ENCODE measurements at places on chromosomes 5 and 9.

- no peaks in the 10 kb centered on the region for H3K27me3 ChIP-seq
- DNase-seq = no peak
- no peak overlapping the region for H3K4me3 ChIP-seq
- H3K27ac ChIP-seq = no peak overlapping the region
These were observed 19.8 kb downstream of the CD274 start for GRCh38 chr9:5470122-5470521.

GRCh38 chr5:174418809-174419539 lies 305.4 kb upstream of the MSX2 start:
- no peaks in the 10 kb centered on the region for H3K36me3 ChIP-seq
- peaks cover 4% of the 10 kb centered on the region for H3K27me3 ChIP-seq
- peaks cover 8% of the 10 kb centered on the region for H3K4me1 ChIP-seq
- H3K4me3 ChIP-seq = peak overlapping the region; percentile 24
- DNase-seq = no peak

- peaks cover 19% of the 10 kb centered on the region for H3K4me1 ChIP-seq
- DNase-seq = no peak
- no peak overlapping the region for H3K4me3 ChIP-seq
- H3K27me3 ChIP-seq = no peaks in the 10 kb centered on the region
- H3K27ac ChIP-seq = no peak overlapping the region
These were observed 25.8 kb downstream of the NOTCH1 start for GRCh38 chr9:136520053-136520540.

GRCh38 chr9:38091310-38092199 lies 22.5 kb upstream of the SHB start:
- H3K4me3 ChIP-seq = no peak overlapping the region
- peaks cover 8% of the 10 kb centered on the region for H3K4me1 ChIP-seq
- DNase-seq = no peak
- no peaks in the 10 kb centered on the region for H3K27me3 ChIP-seq

DNA sequence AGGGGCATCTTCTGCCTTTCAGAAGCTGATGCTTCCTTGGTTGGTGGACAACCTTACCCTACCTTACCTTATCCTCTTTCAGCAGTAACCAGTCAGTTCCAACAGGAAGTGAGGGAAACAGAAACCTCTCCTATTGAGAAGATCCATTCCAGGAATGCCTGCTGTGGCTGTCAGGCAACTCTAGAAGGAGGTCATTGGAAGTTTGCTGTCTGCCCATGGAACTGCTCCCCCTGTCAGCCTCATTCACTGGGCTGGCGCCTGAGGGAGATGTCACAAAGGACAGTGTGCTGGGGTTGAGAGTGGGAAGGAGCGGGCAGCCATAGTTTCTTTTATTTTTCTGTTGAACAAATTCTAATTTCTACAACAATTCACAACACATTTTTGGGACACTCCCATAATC lies 54.7 kb downstream of the IRX1 start:
- no peaks in the 10 kb centered on the region for H3K36me3 ChIP-seq
- H3K27ac ChIP-seq = no peak overlapping the region
- H3K4me1 ChIP-seq = no peaks in the 10 kb centered on the region
- no peaks in the 10 kb centered on the region for H3K27me3 ChIP-seq

DNA sequence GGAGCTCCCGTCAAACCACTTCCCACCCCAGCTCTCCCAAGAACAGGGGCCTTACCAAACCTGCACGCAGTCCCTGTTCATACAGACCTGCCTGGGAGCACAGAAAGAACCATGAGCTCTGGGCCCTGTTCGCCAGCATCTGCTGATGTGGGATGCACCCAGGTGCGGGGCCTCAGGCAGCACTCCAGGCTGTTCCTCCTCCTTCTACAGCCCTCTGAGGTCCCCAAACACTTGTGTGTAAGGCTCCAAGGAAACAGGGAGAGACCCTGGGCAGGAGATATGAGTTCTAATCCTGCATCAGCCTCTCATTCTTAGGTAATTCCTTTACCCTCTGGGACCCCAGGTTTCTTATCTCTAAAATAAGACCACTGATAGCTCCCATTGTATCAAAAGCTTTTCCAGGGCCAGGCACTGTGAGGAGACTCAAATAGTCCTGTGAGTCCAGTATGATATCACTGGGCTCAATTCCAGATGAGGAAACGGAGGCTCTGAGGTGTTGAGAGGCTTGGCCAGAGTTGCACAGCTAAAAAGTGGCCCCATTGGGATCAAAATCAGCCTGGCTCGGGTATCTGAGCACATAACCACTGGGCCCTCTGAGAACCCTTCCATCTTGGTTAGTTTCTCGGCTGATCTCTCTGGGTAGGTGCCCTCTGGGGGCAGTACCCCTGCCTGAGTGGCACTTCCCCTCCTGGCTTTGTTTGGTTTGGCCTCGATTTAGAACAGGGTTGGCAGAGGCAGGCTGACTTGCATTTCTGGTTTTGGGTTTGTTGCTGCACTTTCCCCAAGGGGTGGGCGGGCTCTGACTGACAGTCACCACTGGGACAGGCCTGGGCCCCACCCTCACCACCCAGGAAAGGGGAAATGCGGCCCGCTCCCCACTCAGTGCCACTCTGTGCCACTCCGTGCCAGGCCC lies 116.8 kb downstream of the RGS3 start:
- H3K4me3 ChIP-seq = no peak overlapping the region
- H3K27me3 ChIP-seq = no peaks in the 10 kb centered on the region
- H3K36me3 ChIP-seq = no peaks in the 10 kb centered on the region
- DNase-seq = peak; percentile 77

- H3K4me3 ChIP-seq = no peak overlapping the region
- H3K27me3 ChIP-seq = no peaks in the 10 kb centered on the region
- peaks cover 21% of the 10 kb centered on the region for H3K4me1 ChIP-seq
- DNase-seq = no peak
- no peaks in the 10 kb centered on the region for H3K36me3 ChIP-seq
- H3K27ac ChIP-seq = no peak overlapping the region
These were observed 13.6 kb upstream of the SHB start for GRCh38 chr9:38082446-38083287.

DNA sequence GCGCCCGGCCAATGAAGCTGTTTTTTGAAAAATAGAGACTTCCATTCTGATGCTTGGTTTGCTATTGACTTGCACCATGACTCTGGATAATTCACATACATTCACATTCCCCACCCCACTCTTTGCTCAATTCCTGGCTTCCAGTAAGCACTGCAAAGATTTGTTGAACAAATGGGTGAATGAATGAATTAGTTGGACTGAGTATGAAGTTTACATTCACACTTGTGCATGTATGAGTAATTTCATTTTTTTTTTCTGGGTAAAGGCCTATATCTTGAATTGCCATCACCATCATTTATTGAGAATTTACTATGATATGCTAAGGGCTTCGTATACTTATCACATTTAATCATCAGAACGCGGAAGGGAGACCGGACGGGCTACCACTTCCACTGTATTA lies 13.8 kb upstream of the CCDC69 start:
- no peaks in the 10 kb centered on the region for H3K27me3 ChIP-seq
- peaks cover 25% of the 10 kb centered on the region for H3K4me1 ChIP-seq
- DNase-seq = no peak
- peak overlapping the region; percentile 59 for H3K4me3 ChIP-seq
- no peaks in the 10 kb centered on the region for H3K36me3 ChIP-seq

GRCh38 chr9:99162759-99163364 lies 57.9 kb downstream of the TGFBR1 start:
- H3K4me3 ChIP-seq = no peak overlapping the region
- no peaks in the 10 kb centered on the region for H3K4me1 ChIP-seq
- H3K27me3 ChIP-seq = no peaks in the 10 kb centered on the region
- no peak for DNase-seq
- no peak overlapping the region for H3K27ac ChIP-seq

GRCh38 chr5:60183881-60184280 lies 290.4 kb upstream of the PDE4D start:
- H3K27ac ChIP-seq = no peak overlapping the region
- DNase-seq = no peak
- no peaks in the 10 kb centered on the region for H3K4me1 ChIP-seq
- no peak overlapping the region for H3K4me3 ChIP-seq
- H3K36me3 ChIP-seq = no peaks in the 10 kb centered on the region

- no peak overlapping the region for H3K27ac ChIP-seq
- peaks cover 7% of the 10 kb centered on the region for H3K4me1 ChIP-seq
- H3K27me3 ChIP-seq = peaks cover 39% of the 10 kb centered on the region
- H3K36me3 ChIP-seq = no peaks in the 10 kb centered on the region
- no peak overlapping the region for H3K4me3 ChIP-seq
These were observed 10.0 kb downstream of the VAV2 start for GRCh38 chr9:133981958-133982681.

- peaks cover 19% of the 10 kb centered on the region for H3K4me1 ChIP-seq
- no peak overlapping the region for H3K4me3 ChIP-seq
- no peaks in the 10 kb centered on the region for H3K27me3 ChIP-seq
These were observed 124.3 kb downstream of the SUSD1 start for GRCh38 chr9:112050544-112051475.

GRCh38 chr5:158758675-158759074 lies 341.0 kb downstream of the EBF1 start:
- H3K36me3 ChIP-seq = no peaks in the 10 kb centered on the region
- no peaks in the 10 kb centered on the region for H3K27me3 ChIP-seq
- no peaks in the 10 kb centered on the region for H3K4me1 ChIP-seq
- no peak overlapping the region for H3K4me3 ChIP-seq

DNA sequence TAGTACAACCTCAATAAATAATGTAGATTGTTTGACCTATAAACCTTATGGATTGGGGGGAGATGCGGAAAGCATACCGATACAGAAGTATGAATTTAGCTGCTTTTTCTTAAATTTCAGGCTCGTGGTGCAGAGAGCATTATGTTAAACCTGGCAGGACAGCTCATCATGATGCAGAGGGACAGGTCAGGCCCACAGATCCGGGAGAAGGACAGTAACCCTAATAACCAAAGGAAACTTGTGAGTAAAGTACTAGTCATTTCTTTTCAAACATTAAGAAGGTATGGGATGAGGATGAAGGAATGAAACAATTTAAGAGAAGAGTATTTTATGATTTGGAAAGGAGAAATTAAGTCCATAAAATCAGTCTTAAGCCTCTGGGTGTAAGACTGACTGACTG lies 70.5 kb downstream of the ERMP1 start:
- H3K27ac ChIP-seq = no peak overlapping the region
- peaks cover 94% of the 10 kb centered on the region for H3K36me3 ChIP-seq
- H3K27me3 ChIP-seq = no peaks in the 10 kb centered on the region
- no peak overlapping the region for H3K4me3 ChIP-seq

GRCh38 chr9:2026220-2026997 lies 11.3 kb downstream of the SMARCA2 start:
- H3K4me1 ChIP-seq = peaks cover 87% of the 10 kb centered on the region
- no peak overlapping the region for H3K4me3 ChIP-seq
- peak overlapping the region; percentile 47 for H3K27ac ChIP-seq
- no peaks in the 10 kb centered on the region for H3K27me3 ChIP-seq
- DNase-seq = no peak

GRCh38 chr5:81579262-81579924 lies 171.5 kb downstream of the SSBP2 start:
- H3K27ac ChIP-seq = no peak overlapping the region
- DNase-seq = no peak
- H3K27me3 ChIP-seq = no peaks in the 10 kb centered on the region
- H3K4me1 ChIP-seq = no peaks in the 10 kb centered on the region
- H3K4me3 ChIP-seq = no peak overlapping the region

DNA sequence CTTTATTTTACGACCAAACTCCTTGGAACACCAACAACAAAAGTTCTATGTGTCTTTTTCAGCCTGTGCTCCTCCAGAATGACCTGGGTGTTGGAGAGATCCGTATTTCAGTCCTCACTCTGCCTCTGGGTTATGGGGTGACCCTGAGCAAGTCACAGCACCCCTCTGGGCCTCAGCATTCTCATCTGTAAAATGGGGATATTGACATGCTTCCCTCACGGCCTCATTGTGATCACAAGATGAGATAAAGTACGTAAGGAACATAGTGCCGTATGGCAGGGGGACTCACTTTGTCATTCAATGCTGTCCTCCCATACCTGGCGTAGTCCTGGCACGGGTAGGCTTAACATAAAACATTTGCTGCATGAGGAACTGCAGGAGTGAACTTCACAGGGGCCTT lies 123.0 kb upstream of the HAND1 start:
- H3K4me3 ChIP-seq = no peak overlapping the region
- no peaks in the 10 kb centered on the region for H3K36me3 ChIP-seq
- no peak overlapping the region for H3K27ac ChIP-seq
- no peaks in the 10 kb centered on the region for H3K4me1 ChIP-seq
- no peak for DNase-seq
- peaks cover 3% of the 10 kb centered on the region for H3K27me3 ChIP-seq

GRCh38 chr9:16645970-16646369 lies 224.5 kb downstream of the BNC2 start:
- no peak overlapping the region for H3K4me3 ChIP-seq
- H3K27ac ChIP-seq = no peak overlapping the region
- H3K4me1 ChIP-seq = no peaks in the 10 kb centered on the region
- H3K27me3 ChIP-seq = no peaks in the 10 kb centered on the region
- no peaks in the 10 kb centered on the region for H3K36me3 ChIP-seq

- H3K36me3 ChIP-seq = no peaks in the 10 kb centered on the region
- H3K27ac ChIP-seq = peak overlapping the region; percentile 67
- H3K4me1 ChIP-seq = peaks cover 12% of the 10 kb centered on the region
- DNase-seq = no peak
- peak overlapping the region; percentile 77 for H3K4me3 ChIP-seq
These were observed 923 bp downstream of the RECK start for GRCh38 chr9:36037549-36038122.

- H3K27ac ChIP-seq = no peak overlapping the region
- no peaks in the 10 kb centered on the region for H3K36me3 ChIP-seq
- no peak for DNase-seq
- no peak overlapping the region for H3K4me3 ChIP-seq
- H3K4me1 ChIP-seq = no peaks in the 10 kb centered on the region
These were observed 43.9 kb upstream of the MTAP start for GRCh38 chr9:21758540-21758939.

DNA sequence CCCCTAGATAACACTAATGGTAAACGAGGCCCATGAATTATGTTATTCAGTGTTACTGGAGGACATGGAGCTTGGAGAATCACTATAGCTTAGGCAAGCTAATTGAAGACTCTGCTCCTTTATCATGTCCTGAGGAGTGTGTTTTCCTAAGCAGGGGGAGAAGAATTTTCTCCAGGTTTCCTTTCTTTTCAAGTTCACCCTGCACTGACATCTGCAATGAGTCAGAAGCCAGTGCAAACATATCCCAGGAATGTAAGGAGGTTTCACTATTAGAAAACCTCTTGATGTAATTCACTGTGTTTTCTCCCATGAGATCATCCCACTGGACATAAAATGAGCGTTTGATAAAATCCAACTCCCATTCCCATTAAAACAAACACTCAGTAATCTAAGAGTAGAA lies 75.6 kb downstream of the DMRT2 start:
- H3K27me3 ChIP-seq = no peaks in the 10 kb centered on the region
- H3K4me3 ChIP-seq = no peak overlapping the region
- no peak for DNase-seq
- no peak overlapping the region for H3K27ac ChIP-seq
- no peaks in the 10 kb centered on the region for H3K36me3 ChIP-seq

GRCh38 chr5:83097689-83098231 lies 20.4 kb downstream of the XRCC4 start:
- no peak for DNase-seq
- H3K4me1 ChIP-seq = peaks cover 8% of the 10 kb centered on the region
- H3K27me3 ChIP-seq = no peaks in the 10 kb centered on the region
- H3K4me3 ChIP-seq = no peak overlapping the region

DNA sequence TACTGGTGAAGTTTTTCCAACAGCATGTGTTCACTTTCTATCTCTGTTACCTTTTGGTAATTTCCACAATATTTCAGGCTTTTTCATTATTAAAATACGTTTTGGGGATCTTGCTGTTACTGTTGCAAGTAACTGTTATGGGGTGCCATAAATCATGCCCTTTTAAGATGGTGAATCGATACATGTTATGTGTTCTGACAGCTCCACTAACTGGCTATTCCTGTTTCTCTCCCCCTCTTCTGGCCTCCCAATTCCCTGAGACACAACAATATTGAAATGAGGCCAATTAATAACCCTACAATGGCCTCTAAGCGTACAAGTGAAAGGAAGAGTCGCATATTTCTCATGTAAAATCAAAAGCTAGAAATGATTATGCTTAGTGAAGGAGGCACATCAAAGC lies 13.1 kb upstream of the MSH3 start:
- no peak overlapping the region for H3K27ac ChIP-seq
- DNase-seq = no peak
- no peaks in the 10 kb centered on the region for H3K4me1 ChIP-seq
- no peak overlapping the region for H3K4me3 ChIP-seq
